ENCODE measurements at places on chromosomes 1 and 21.
A peak's percentile ranks its signal among the peaks of the same experiment; 100 is the strongest.

- no peak for DNase-seq
Measured at GRCh38 chr1:193192586-193192985, 6.2 kb upstream of the B3GALT2 start.

DNA sequence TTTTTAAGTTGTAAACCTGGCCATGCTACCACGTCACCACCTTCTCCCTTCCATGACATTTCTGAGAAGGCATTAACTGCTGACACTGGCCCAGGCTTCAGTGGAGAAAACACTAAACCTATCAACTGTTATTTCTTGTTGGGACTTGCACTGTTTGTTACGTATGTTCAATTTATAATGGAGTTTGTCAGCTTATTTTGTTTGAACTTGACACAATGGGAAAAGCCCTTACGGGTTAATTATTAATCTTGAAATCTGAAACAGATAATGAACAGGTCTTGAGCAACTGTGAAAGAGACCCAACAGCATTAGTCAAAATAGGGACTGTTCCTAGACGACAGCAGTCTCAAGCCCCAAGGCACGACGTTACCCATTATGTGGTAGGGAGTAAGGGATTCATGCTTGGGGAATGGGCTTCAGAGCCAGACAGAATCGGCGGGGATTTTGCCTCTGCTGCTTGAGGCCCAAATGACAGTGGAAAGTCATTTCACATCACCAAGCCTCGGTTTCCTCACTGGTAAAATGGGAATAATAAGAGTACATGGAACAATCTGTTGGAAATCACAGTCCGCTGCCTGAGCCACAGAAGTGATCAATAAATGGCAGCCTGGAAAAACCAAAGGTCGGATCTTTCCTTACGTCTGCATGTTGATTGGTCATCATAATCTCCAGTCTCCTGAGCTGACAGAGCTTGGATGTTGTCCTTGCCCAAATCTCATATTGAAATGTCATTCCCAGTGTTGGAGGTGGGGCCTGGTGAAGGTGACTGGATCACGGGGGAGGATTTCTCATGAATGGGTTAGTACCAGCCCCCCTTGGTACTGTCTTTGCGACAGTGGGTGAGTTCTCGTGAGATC is 44.5 kb downstream of the TIAM1 start:
- DNase-seq = no peak

GRCh38 chr1:70415882-70416281 is 4.8 kb downstream of the CTH start:
- no peak for DNase-seq

- DNase-seq = no peak
Measured at GRCh38 chr21:38987633-38988508, 182.1 kb downstream of the ETS2 start.

DNA sequence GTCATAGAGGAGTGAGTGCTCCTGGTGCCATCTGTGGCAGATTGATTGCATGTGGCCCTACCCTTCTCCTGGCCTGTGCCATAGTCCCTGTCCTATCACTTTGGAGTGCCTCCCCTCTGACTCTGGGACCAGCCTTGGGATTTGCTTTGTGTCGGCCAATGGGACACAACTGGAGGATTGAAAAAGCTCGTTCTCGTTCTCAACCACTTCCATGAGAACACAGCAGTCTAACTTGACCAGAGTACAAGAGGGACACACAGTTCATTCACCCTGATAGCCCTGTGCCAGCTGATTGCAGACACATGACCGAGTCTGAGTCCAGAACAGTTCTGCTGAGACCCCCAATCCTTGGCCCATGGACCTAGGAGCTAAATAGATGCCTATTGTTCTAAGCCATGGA is 47.8 kb downstream of the C1orf198 start:
- DNase-seq = no peak

DNA sequence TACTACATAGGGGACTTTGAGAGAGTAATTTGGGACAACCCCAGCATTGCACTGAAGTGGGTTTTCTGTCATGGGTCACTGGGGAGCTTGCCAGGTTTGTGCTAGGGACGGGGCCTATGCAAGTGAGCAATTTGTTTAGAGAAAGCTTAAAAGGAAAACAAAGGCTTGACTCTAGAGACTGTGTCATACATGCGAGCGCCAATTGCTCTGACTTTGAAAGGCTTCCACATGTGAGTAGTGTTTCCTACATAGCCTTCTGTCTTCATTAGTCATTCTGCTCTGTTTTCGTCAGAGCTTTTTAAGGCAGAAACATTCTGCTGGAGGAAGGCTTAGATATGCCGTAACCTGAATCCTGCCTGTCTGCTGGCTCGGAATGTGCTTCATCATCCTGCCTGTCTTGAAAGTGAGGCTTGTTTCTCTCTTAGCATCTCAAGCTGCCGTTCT is 28.4 kb downstream of the TRIM45 start:
- DNase-seq = no peak

DNA sequence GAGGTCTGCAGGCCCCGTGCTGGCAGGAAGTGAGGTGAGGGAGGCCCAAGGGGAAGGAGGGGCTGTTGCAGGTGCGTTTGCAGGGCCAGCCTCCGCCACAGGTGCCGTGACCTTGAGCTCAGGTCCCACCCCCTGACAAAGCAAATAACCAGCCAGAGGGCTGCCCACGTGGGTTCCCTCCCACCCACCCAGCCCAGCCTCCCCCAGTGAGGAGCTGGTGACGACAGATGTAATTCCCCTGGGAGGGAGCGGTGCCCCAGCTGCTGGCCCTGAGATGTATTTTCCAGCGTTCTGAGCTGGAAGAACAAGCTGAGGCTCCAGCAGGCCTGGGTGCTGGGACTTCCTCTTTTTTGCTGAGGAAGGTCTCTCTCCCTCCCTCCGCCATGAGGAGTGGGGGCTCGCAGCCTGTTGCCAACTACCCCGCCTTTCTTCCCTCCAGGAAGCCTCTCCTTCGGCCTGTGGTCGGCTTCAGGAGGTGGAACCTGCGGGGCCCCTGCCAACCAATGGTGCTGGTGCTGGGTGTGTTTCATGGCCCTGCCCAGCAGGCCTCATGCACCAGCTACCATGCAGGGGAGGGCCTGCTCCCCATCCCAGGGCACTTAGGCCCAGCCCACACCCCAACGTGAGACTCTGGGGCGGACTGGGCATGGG is 153.2 kb downstream of the PRDM16 start:
- DNase-seq = no peak

DNA sequence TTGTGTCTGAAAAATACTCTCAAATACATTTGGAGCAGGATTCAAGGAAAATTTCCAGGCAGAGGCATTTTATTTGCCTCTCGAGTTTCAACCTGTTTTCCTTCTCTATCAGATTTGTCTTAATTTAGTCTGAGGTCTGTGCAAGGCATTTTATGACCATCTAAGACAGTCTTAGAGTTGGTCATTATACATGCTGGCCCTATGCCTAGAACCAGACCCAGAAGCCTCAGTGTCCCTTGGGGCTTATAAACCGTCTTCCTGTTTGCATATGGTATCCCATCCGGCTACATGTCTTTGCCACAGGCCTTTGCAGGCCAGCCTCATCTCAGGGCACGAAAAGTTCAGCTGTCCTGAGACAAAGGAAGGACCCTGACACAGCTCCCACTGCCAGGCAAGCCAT is 346.1 kb downstream of the SIPA1L2 start:
- DNase-seq = no peak

DNA sequence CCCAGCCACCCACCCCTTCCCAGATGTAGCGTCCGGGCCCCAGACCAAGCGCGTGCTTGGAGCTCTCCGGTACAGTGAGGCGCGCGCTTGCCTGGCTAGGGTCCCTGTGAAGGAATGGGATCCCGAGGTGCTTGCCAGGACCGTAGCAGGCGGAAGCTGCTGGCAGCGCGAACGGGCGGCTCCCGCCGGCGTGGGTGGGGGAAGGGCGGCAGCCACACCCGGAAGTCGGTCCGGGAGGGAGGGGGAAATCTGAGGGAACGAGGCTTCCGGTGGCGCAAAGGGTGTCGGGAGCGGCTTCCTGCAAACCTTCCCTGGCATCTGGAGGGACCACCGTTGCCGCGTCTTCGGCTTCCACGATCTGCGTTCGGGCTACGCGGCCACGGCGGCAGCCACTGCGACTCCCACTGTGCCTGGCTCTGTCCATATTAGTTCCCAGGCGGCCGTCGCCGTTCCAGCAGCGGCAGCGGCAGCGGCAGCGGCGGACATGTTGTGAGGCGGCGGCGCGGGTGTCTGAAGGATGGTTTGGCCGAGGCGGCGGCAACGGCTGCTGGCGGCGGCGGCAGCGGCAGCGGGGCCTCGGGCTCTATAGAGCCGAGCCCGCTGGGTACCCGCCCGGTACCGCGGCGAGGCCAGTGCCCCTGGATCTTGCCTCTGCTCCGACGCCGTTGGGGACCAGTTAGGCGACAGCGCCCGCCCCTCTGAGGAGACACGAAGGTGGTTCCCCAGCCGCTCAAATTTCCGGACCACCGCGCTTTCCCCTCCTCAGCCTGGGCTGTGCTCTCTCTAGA is at the start of gene DR1:
Gene DR1, plus strand, starts transcription at position 275 of the 788 bp plus-strand sequence. CDS start 739 bp downstream, outside the sequence.
- DNase-seq = peak; percentile 83

- no peak for DNase-seq
Measured at GRCh38 chr1:96256130-96256790, 465.3 kb upstream of the PTBP2 start.

- no peak for DNase-seq
Measured at GRCh38 chr1:223323491-223324484, 40.2 kb downstream of the SUSD4 start.

DNA sequence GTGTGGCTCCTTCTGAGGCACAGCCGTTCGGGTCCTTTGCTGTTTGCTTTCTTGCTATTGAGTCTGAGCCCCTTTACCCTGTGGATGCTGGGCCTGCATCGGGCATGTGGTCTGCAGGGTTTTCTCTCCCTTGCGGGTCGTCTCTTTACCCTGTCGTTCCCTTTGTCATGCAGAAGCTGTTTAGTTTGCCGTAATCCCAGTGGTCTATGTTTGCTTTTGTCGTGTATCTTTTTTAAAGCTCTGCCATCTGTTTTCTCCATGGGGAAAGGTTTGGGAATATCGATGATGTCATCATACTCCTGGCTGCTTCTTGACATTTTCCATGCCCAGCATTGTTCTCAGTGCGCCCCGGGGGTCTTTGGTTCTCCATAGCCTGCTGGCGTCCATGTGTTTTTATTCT is 68.2 kb downstream of the AGPAT3 start:
- DNase-seq = no peak

DNA sequence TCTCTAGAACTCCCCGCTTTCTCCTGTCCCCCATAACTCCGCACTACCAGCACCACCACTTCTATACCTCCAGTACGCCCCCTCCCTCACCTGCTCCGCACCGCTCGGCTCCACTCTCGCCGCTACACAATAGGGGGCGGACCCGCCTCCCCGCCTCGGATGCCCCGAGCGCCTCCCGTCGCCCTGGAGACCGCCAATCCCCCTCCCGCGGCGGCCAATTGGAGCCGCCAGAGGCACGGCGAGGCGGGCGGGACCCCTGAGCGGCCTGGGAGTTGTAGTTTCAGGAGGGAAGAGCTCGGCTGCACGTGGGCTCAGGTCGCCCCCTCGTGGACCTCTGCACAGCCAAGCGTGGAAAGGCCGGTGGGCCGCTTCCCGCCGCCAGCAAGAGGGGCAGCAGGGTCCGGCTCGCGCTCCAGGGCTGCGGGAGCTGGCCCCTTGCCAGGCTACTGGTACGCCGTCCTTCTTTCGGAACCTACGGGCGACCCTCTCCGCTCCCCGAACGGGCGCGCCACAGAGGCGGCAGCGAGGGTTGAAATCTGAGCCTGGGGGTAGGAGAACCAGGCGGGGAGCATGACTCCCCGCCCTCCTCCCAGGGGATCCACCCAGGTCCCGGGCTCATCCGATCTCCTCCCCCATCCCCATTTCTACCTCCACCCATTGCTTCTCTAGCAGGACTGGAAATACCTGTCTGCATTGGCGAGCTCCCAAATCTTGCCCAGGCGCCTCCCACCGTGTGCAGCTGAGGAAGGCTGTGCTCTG is at the start of gene IGSF9:
Gene IGSF9, minus strand, starts transcription at position 131 of the 759 bp plus-strand sequence. CDS start 2,159 bp downstream, outside the sequence.
- peak; percentile 57 for DNase-seq

GRCh38 chr1:8009043-8010002 is 16.8 kb downstream of the ERRFI1 start:
- DNase-seq = no peak

- no peak for DNase-seq
Measured at GRCh38 chr1:111561328-111561727, 57.9 kb upstream of the ADORA3 start.

DNA sequence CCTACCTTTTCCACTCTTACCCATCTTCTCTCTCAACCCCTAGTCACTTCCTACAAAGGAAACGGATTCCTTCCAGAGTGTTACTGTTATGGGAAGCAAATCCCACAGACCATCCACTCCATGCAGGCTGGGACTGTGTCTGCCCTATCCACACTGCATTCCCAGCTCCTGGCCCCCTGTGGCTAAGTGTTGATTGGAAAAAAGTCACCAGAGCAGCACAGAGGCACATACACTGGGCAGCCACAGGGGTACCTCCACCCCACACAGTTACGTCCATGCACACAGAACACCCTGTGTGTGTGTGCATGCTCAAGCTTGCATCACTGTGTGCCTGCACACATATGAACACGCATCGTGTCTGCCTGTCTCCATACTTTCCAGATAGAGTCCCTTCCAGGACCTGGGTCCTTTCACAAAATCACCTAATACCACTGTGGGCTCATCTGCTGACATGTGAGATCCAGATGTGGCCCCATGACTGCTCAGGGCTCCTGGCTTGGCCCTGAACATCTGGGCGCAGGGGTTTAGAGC is 4.2 kb upstream of the SERINC2 start:
- no peak for DNase-seq

DNA sequence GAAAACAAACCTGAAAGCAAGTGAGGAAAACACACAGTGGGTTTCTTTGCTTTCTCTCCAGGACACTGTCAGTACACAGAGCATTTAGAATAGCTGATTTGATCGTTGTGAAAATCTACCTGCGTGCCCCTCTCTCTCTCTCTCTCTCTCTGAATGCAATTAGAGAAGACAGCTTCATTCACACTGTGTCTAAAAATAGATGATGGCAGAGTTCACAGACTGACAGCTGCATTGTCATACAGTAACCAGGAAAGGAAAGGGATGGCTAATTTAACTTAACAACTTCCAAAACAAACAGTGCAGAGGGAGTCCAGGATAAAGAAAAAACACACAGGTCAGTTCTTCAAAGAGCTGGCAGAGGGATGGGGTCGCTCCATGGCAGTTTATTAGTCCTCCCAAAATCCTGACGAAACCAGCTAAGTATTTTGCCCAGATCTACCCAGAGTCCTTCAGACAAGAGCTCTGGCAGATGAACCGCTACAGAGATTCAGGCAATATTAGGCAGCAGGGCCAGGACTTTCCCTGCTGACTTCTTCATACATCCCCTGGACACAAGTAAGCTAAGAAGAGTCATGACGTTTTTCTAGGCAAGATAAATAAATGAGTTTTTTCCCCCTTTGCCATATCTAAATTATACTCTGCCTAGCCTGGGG is 58.9 kb downstream of the WLS start:
- no peak for DNase-seq

- DNase-seq = no peak
Measured at GRCh38 chr1:208019257-208019656, 108.3 kb upstream of the CD34 start.

- DNase-seq = no peak
Measured at GRCh38 chr1:116232989-116233514, 121.9 kb downstream of the MAB21L3 start.
